ENCODE measurements at places on chromosomes 12 and 14. TPM values are rescaled to one million over a fixed set of nuclear protein-coding genes. Genes with fewer than 3 reads are reported as not detected.

DNA sequence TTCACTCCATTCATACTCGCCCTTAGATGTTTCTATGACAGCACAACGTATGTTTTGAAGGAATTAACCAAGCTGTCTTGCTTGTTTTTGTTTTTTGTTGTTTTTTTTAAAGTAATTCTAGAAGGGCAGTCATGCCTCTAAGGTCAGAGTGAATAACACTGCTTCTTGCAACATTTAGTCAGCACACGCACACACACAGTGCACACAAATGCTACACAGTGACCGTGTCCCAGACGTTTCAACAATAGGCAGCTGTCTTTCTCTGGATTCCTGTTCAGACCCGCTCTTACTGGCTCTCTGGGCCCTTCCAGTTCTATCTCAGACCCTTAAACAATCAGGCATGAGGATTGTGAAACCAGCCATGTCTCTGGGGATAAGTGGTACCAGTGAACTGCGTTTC is 351.0 kb upstream of the FKBP4 start:
- no peak for DNase-seq

- DNase-seq: no peak
These were observed 96.4 kb downstream of the TMEM260 start for GRCh38 chr14:56676042-56676441.

- DNase-seq: peak; percentile 58
These were observed 42.4 kb downstream of the ITPR2 start for GRCh38 chr12:26790645-26790994.

- no peak for DNase-seq
These were observed 9.4 kb upstream of the GPR68 start for GRCh38 chr14:91253795-91254323.

- no peak for DNase-seq
These were observed 90.4 kb downstream of the SLC8A3 start for GRCh38 chr14:70098250-70098809.

GRCh38 chr14:82422230-82422629 is 888.6 kb upstream of the SEL1L start:
- DNase-seq: no peak

DNA sequence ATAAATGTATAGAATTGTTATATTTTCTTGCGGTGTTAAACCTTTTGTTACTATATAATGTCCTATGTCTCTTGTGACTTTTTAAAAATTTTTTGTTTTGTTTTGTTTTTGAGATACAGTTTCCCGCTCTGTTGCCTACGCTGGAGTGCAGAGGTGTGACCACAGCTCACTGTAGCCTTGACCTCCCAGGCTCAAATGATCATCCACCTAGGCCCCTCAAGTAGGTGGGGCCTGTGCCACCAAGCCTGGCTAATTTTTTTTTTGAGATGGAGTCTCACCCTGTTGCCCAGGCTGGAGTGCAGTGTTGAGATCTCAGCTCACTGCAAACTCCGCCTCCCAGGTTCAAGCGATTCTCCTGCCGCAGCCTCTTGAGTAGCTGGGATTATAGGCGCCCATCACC is 26.5 kb upstream of the RCOR1 start:
- DNase-seq: no peak

DNA sequence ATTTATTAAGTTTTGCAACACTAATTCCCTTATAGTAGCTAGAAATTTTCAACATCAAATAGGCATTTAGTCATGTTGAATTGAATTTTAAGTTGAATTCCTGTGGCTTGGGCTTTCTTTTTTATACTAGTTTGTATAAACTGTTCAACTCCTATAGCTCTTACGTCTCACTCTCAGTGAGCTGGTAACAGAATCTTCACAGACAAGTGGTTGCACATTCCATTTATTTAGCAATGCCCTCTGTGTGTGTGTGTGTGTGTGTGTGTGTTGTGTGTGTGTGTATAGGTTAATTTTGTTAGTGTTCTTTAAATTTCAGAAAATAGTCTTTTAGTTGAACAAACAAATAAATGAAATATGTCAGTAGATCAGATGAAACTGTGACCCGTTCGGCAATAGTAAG is 425.0 kb downstream of the NPAS3 start:
- DNase-seq: no peak

GRCh38 chr12:30442461-30442860 is 253.2 kb downstream of the IPO8 start:
- DNase-seq: no peak

- no peak for DNase-seq
These were observed 56.6 kb downstream of the CALM1 start for GRCh38 chr14:90453401-90453951.

DNA sequence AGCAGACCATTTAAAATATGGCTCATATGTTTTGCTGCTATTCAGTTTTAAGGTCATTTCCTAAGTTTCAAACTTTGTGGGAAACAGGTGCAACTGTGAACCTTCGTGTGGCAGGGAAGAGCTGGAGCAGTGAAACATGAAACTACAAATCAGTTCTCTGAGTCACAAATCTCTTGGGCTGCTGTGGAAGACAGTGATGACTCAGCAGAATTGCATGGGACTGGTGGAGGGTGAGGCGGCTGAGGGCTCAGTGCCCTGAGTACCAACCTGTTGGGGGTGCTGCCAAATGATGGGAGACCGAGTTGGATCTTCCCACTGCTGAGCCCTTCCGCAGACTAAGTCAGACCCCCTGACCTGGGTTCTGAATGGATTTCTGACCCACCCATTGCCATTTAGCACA is 8.4 kb upstream of the CALM1 start:
- DNase-seq: peak; percentile 77

GRCh38 chr12:124663771-124664366 is 96.5 kb upstream of the NCOR2 start:
- peak; percentile 58 for DNase-seq

- peak; percentile 81 for DNase-seq
These were observed 872 bp downstream of the VSX2 start for GRCh38 chr14:74239848-74240793.

DNA sequence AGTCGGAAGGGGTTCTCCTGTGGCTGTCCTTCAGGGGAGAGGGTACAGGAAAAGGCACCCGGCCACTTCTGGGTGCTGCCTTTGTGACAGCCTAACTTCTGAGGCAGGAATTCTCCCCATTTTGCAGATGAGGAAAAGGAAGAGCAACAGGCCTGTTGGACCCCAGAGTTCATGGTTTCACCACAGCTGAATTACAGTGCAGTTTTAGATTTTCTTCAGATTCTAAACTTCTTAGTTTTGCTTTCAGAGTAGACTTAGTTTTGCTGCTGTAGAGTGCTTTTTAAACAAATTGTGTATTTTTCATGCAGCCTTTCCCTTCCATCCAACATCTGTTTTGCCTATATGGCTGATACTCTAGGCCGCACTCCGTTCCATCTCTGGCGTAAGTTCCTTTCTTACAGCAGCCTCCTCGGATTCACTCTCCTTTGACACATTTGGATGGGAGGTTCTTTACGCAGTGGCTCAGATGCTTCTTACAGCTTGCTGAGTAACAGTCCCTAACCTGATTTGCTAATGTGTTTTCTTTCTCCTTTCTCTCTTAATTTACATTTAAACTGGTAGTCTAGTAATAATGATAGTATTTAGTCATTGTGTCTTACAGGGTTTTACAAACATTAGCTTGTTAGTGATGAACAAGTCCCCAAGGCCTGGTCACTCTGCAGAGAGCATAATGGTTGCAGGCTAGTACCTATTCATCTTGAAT is 7.8 kb downstream of the TRAF3 start:
- no peak for DNase-seq

DNA sequence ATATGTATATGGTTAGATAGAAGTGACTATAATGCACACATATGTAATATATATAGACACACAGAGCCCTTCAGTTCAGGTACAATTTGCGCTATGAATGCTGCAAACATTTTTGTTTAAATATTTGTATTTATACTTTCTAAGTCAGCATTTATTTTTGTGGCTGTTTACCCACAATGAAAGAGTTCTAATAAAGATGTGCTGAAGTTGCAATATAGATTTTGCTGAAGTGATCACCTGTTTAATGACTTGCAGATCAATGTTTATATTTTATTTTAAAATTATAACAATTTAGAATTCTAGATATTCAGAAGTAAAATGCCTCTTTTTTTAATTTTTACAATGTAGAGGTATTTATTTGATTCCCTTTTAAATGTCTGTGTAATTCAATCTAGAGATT is 3.5 kb downstream of the FOXG1 start:
- DNase-seq: no peak

- DNase-seq: peak; percentile 48
These were observed 53.8 kb downstream of the VWF start for GRCh38 chr12:6070472-6071257.

- DNase-seq: no peak
These were observed 39.4 kb downstream of the ZNF641 start for GRCh38 chr12:48311313-48311712.

DNA sequence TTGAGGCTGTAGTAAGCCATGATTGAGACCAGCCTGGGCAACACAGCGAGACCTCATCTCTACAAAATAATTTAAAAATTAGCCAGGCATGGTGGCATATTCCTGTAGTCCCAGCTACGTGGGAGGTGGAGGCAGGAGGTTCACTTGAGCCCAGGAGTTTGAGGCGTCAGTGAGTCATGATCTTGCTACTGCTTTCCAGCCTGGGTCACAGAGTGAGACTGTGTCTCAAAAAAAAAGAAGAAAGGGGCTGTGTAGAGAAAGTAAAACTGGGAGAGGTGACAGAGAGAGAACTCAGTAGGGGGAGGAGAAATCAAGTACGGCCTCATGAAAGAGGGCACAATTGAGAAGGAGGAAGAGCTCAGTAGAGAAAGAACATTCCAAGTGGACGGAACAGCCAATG is 12.4 kb downstream of the TECPR2 start:
- no peak for DNase-seq

DNA sequence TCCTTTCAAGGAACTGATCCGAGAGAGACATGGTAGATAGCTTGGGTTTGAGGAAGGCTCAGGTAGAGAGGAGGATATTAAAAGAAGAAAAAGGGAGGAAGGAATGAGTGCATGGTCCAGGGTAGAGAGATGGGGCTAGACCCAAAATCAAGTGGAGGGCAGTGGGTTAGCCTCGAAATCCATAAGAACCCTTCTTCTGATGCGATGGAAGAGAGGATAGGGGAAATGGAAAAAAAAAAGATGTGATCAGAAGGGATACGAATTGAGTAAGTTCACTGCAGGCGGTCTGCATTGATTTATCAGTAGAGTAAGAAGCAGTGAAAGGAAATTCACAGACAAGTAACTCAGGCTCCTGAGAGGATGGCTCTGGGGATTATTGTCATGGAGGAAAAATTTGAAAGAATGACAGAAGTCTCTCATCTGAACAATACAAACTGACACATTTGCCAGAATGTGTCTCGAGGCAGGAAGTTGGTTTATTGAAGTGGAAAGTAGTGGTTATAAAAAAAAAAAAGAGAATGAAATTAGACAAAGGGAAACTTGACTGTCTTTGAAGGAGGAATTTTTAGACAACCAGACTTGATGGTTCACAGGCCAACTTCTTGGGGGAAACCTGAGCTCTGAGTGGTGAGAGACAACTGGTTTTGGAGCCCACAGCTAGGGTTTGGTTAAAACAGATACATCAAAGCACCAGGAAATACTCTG is 10.2 kb downstream of the PPFIBP1 start:
- no peak for DNase-seq

DNA sequence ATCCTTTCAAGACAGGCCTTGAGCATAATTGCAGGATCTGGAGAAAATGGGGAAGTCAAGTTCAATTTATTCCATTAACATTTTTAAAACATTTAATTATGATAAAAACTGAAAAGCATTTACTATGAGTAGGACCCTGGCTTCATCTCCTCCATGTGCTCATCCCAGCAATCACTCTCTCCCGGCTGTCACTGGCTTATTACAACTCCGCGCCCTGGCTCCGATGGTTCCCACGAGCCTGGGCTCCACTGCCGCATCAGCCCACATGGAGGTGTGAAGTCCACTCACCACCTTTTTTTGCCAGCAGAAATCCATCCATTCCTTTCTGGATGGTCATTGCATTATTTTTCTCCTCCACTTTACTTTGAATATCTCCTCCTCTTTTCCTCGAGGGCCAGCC is 194.4 kb downstream of the EMP1 start:
- no peak for DNase-seq

GRCh38 chr12:111791507-111791906 is 24.8 kb downstream of the ALDH2 start:
- DNase-seq: peak; percentile 46

The PLXNC1 gene
- 3.8 TPM for total RNA-seq

The OR10AD1 gene
- total RNA-seq: not detected

The IAPP gene
- not detected for total RNA-seq

The TEX52 gene
- total RNA-seq: not detected

The LRRK2 gene
- total RNA-seq: 5.1 TPM

The COQ6 gene
- total RNA-seq: 23.0 TPM

The PRPF39 gene
- total RNA-seq: 35.1 TPM

The NEK9 gene
- total RNA-seq: 42.7 TPM

The MSI1 gene
- under 0.01 TPM for total RNA-seq
